Body of pancreas (tissue), 4 donors: ENCODE measurements at places on chromosomes 5 and 9.

GRCh38 chr9:104993291-104993963 lies 65.5 kb upstream of the ABCA1 start:
- peak; percentile 79 for DNase-seq

- DNase-seq: no peak
Measured at GRCh38 chr5:180433032-180433422, 61.2 kb upstream of the CNOT6 start.

DNA sequence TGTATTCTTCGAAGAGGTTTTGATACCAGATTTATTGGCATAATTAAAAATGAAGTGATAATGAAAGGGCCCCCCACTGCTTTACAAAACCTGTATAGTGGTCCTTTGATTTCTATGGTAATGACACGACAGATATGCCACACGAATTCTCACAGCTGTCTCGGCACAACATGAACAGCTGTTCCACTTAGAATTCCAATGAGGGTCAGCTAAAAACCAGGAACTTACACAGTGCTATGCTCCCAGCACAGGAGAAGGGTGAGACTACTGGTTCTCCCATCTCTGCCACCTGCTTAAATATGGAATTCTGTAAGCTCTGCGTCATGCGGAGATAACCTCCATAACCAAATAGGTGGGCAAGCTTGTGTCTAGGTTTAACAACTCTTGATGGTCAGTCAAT lies 183.0 kb upstream of the EFNA5 start:
- DNase-seq: no peak

GRCh38 chr5:111225926-111226325 lies 1.7 kb downstream of the CAMK4 start:
- DNase-seq: no peak

GRCh38 chr5:75656311-75657003 lies 45.2 kb downstream of the ANKDD1B start:
- DNase-seq: peak; percentile 54

DNA sequence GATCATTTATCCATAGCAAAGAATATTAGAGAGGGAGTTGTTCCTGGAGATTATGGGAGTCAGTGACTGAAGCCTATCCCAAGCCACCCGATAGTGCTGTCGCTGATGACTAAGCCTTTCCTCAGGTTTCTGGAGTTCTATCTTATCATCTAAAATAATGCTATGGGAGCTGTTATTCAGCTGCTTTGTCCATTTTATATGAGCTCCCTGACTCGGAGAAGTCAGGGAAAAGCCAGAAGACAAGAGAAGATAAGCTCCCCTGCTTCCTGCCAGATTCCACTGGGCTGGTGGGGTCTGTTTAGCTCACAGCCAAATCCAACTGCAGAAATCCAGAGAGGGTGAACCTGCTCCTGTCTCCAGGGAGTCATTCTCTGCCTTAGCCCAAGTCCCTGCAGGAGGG lies 148.2 kb downstream of the DROSHA start:
- DNase-seq: no peak

DNA sequence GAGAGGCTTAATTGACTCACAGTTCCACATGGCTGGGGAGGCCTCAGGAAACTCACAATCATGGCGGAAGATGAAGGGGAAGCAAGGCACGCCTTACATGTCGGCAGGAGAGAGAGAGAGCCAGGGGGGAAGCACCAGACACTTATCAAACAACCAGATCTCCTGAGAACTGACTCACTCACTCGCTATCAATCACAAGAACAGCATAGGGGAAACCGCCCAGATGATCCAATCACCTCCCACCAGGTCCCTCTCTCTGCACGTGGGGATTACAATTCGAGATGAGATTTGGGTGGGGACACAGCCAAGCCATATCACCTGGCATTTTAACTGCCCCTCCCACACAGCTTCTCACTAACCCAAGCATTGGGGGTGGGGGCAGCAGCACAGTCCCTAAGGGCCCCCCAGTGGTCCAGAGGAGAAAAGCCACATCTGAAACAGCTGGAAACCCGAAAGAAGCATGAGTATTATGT lies 76.1 kb upstream of the ASS1 start:
- DNase-seq: no peak

GRCh38 chr5:91288118-91288916 lies 94.8 kb downstream of the ARRDC3 start:
- DNase-seq: no peak

- DNase-seq: no peak
Measured at GRCh38 chr5:91272858-91273257, 110.3 kb downstream of the ARRDC3 start.

- DNase-seq: peak; percentile 37
Measured at GRCh38 chr9:111783857-111784256, 10.9 kb downstream of the SHOC1 start.

DNA sequence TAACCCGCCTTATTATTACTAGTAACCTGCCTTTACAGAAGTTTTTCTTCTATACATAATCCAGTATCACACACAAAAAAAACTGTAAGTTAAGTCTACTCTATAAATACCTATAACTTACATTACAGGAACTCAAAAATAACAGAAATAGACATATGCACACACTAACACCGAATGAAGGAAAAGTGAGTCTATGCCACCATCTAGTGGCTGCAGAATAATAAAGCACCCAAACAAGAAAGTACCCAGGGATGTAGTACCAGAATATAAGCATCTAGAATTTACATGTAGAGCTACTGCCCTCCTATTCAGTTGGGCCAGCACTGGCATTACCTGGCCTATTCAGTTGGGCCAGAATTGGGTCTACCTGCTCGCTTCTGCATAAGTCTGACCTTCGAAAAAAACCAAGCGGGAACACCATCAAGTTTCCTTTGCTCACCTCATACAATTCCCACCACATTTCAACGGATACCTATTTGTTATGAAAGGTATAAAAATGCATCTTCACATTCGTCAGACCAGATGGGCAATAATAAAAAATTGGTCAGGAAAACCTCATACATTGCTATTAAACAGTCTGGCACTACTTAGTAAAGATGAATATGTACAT lies 4.0 kb upstream of the NIPSNAP3A start:
- no peak for DNase-seq

DNA sequence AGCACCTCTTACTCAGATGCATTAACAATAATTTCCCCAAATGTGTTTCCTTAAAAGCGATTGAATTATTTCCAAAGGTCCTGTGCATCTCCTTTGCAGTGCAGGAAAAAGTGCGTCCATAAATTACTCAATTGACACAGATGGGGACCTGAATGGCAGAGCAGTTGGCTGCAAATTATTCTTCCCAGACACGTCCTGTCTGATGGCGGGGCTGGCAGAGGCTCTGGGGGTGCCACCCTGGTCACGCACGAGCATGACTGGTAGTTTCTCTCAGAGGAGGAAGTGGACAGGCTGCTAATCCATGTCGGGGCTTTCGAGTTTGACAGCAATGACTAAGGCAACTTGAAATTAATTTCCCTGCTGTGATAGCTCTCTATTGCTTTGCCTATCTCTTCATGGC lies 264.8 kb upstream of the BRINP1 start:
- DNase-seq: no peak

GRCh38 chr5:116502138-116502537 lies 72.5 kb downstream of the SEMA6A start:
- DNase-seq: no peak

DNA sequence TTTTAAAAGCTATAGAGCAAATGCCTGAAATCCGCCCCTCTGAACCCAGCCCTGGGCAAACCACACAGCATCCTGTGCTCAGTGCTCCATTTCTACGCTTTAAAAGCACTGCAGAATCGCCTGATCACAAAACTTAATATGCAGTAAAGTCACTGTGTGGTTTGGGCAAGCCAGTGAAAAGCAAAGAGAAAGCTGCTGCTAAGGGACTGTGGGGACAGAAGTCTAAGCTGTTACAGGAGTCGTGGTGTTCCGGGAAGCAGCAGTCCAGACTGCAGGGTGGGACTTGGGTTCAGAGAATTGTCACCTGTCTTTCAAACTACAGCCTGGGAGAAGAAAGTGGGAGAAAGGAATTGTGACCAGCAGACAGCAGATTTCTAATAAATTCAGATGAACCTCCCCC lies 8.2 kb downstream of the RAPGEF1 start:
- DNase-seq: no peak

- DNase-seq: no peak
Measured at GRCh38 chr9:136143215-136144001, 24.7 kb upstream of the TMEM250 start.

GRCh38 chr5:67344870-67345269 lies 148.3 kb upstream of the CD180 start:
- no peak for DNase-seq

DNA sequence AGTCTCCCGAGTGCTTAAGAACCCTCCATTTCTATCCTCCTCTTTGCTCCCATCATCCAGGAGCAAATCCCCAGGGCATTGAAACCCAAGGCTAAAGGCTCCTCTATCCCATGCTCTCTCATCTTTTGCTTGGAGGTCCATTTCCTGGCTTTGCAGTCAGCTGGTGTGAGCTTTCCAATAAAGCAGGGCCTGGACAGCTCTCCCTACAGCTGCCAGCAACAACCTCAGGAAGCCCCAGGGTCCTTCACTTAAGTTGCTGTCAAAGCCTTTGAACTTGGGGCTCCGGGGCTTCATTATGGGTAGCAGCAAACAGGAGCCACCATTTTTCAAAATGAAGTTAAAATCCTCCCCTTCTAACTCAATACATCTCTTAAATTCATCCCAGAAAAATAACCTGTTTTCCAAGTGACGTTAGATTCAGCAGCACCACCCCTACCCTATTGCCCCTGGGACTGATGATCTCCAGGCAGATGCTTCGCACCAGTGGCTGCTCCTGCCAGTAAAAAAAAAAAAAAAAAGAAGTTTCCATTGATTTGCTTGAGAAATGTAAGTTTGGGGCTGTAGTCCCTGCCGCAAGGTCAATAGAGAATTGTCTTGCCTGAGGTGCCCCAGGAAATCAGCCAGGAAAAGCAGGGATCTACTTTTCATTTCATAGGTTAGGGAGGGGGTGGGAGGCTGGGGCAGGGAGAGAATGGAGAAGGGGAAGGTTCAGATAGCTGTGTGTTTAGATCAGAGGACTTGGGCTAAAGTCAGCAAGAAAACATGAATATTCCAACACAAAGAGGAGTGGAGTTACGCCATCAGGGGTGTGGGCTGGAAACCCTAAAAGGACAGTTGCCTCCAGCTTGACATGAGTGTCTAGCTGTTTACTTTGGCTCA lies 83.8 kb upstream of the IL6ST start:
- DNase-seq: no peak

GRCh38 chr5:149654883-149655505 lies 73.7 kb downstream of the ARHGEF37 start:
- no peak for DNase-seq

DNA sequence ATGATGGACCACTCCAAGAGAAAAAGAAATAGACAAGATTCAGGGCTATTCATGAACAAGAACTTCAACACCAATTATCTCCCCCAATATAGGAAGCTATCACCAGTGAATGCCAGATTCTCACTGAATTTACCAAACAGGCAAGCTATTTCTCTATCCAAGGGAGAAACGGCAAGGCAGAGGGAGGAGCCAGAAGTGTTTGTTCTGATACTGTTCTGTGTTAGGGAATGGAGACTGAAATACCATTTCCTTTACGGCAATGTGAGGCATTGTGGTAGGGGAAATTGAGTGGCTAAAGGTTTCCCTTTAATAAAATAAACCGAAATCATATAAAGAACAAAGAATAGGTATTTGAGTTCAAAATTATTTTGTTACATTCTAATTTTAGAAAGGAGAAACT lies 68.0 kb upstream of the ALDH1A1 start:
- DNase-seq: peak; percentile 12

- DNase-seq: no peak
Measured at GRCh38 chr9:131688377-131688776, 51.5 kb downstream of the RAPGEF1 start.

DNA sequence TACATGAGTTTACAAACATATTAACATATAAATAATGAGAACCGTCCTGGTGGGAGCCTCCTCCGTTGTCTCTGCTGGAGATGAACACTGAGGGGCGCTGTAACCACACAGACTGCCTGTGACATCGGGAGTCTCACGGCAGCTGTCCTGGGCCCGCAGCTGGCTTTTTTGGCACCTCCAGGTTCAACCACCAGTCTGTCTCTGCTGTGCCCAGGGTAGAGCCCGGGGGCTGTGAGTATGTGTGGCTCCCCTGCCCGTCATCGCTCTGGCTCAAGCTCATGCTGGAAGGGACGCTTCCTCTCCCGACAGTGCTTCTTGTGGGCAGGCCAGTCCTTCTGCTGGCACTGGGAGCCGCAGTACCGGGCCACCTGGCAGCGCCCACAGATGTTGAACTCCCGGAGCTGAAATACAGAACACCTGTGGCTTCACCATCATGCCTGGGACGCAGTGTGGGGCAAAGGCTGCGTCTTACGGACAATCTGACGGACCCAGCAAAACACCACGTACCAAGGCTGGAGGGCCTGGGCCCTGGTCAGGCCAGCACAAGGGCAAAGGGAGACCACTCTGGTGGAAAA lies 3.6 kb upstream of the DPH7 start:
- peak; percentile 35 for DNase-seq

- no peak for DNase-seq
Measured at GRCh38 chr5:161446655-161447054, 99.9 kb downstream of the GABRB2 start.

- DNase-seq: no peak
Measured at GRCh38 chr9:124353166-124353768, 62.0 kb downstream of the PSMB7 start.

DNA sequence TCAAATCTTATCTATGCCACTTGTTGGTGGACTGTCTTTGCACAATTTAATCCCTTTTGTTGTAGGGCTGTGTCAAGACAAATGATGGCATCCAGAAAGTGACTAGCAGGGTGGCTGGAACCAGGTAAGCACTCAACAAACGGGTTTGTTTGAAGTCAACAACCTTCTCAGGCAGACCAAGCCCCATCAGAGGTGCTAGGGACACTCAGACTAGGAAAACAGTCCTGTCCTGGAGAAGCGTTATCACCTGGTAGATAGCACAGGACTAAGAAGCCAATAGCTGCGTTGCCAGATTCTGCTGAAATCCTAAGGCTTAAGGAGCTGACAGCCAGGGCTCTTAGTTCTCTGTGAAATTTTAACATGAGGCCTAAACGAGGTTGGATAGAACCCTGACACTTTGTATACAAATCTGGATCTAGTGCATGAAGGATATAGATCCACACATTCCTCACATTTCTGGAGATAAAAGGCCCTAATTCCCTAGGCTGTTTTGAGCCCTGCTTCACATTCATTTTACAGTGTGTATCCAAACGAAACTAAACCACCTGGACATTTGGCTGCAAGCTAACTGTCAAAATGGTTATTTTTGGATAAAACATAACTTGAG lies 179.8 kb downstream of the DCP2 start:
- DNase-seq: no peak

- DNase-seq: no peak
Measured at GRCh38 chr5:171157775-171158174, 151.3 kb upstream of the TLX3 start.

DNA sequence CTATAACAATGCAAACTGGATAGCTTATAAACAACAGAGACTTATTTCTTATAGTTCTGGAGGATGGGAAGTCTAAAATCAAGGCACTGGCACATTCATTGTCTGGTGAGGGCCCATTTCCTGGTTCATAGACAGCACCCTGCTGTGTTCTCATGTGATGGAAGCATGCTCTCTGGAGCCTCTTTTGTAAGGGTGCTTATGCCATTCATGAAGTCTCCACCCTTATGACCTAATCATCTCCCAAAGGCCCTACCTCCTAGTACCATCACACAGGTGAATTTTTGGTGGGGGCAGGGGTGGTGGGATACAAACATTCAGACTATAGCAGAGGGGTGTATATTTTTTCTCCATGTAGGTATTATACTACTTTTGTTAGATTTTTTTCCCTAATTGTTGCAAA lies 92.4 kb downstream of the UNC13B start:
- DNase-seq: no peak
